Stimulated activated CD8-positive, alpha-beta memory T cell treated with anti-CD3 and anti-CD28 coated beads, Interleukin-4, amount 100 ng/mL, for 48 hours (primary cell): ENCODE measurements at places on chromosomes 11 and 22.

- DNase-seq = no peak
These were observed 47.5 kb upstream of the LRRC55 start for GRCh38 chr11:57134284-57134683.

- DNase-seq = no peak
These were observed 146.4 kb downstream of the CHST1 start for GRCh38 chr11:45518833-45519535.

- DNase-seq = no peak
These were observed 23.4 kb downstream of the SNX19 start for GRCh38 chr11:130892861-130893260.

DNA sequence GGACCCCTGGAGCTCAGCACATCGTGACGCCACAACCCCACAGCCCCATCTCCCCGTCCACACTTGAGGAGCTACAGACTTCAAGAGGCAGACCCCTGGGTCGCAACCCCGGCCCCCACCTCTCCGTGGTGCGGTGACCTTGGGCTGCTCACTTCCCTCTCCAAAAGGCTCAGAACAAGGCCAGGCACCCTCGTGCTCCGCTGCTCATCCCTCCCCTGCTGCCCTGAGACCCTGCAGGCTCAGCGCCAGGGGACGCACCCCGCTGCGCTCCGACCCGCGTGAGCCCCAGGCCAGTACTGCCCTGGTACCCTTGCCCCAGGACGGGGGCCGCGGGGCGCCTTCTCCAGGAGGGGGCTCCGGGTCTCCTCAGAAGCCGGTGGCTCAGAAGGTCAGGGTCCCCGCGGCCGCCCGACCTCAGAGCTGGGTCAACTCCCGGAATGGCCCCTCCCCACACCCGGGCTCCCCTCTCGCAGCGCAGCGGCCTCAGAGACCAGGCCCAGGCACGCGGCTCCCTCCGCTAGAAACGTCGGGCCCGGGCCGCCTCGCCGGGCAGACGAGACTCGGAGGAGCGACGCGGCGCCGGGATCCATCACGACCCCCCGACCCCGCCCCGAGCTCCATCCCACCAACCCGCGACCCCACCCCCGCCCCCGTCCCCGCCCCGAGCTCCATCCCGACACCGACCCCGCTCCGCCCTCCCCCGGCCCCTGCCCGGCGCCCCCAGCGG is 563 bp downstream of the GATD1 start:
- peak; percentile 56 for DNase-seq

- DNase-seq = peak; percentile 5
These were observed 107.3 kb downstream of the RPS6KA4 start for GRCh38 chr11:64466115-64466718.

DNA sequence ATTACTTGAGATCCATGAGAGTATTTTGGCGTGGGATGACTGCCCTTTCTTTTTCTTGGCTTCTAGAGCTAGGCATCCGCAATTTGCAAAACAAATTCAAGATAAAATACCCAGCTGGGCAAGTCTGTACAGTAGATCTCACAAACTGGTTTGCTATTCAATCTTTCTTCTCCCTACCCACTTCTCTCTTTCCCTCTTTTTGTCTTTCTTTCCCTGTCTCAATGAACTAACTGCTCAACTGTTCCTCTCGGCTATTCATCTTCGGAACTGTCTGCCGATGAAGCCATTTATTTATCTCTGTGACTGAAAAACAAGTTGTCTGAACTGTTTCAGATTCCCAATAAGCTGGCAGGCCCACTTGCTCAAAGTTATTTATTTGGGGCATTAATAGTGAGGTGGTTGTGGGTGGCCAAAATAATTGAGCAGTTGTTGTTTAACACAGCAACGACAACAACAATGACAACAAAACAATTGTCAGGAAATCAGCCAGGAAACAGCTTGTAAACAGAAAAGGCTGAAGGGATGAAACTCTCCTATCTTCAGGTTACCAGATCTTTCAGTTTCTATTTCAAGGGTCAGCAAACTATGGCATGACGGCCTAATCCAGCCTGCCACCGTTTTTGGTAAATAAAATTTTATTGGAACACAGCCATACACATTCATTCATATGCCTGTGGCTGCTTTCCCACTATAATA is 76.0 kb upstream of the MTMR2 start:
- DNase-seq = no peak
